ENCODE measurements at places on chromosomes 5 and 9. TPM values are rescaled to one million over a fixed set of nuclear protein-coding genes. Genes with fewer than 3 reads are reported as not detected.

- DNase-seq, result no peak
Measured at GRCh38 chr9:5608298-5609225, 20.3 kb upstream of the RIC1 start.

DNA sequence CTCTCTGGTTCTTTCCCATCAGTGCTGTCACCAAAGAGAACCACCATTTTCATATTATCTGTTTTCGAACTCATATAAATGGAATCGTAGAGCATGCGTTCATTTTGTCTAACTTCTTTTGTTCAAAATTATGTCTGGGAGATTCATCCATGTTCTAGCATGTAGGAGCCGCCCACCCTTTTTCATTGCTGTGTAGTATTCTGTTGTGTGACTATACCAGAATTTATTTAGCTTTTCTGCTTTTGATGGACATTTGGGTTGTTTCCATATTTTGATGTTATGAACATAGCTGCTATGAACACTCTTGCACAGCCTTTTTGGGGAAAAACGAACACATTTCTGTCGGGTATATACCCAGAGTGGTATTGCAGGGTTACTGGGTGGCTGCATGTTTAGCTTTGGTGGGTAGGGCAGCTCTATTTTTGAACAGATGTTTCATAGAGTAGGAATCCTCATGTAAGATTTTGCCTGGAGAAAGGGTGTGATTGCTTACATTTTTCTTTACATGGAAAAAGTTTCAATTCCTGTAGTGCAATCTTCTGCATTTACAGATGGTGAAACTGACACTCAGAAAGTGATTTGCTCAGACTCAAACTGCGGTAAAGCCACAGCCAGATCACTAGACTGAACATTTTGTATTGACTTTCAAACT, 100.2 kb upstream of the IL12B start:
- DNase-seq, result no peak

DNA sequence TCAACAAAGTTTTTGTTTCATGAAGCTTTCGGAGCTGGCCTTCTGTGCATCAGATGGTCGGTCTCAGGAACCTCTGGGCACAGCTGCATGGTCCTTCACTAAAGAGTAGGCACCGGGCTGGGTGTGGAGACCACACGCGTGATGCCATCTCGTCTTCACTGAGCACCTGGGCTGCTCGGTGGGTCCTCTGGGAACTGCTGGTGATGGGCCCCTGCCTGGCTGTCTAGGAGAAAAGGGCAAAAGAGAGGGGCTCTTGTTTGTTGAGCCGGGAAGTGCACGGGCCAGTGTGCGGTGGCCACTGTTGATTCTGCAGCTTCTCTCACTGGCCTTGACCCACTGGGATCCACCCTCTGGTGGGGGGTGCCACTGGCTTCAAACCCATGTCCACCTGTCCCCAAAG, 46.0 kb downstream of the COL5A1 start:
- DNase-seq, result peak; percentile 27

DNA sequence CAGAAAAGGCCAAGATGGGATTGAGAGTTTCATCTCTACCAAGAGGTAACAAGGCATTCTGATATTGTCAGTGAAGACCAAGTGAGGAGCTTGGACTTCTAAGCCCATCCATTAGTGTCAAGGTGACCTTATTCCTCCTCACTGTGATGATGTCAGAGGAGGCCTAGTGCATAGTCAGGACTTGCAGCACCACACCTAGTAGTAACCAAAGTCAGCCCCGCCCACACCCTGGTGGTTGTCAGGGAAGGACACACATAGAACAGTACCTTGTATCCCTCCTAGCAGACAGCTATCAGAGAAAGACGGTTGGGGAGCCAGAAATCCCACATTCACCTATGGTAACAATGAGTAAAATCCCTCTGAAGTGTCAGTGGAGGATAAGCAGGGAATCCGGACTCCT, 111.7 kb downstream of the AP3B1 start:
- no peak for DNase-seq

Gene OTULINL
- total RNA-seq, result 4.9 TPM

DNA sequence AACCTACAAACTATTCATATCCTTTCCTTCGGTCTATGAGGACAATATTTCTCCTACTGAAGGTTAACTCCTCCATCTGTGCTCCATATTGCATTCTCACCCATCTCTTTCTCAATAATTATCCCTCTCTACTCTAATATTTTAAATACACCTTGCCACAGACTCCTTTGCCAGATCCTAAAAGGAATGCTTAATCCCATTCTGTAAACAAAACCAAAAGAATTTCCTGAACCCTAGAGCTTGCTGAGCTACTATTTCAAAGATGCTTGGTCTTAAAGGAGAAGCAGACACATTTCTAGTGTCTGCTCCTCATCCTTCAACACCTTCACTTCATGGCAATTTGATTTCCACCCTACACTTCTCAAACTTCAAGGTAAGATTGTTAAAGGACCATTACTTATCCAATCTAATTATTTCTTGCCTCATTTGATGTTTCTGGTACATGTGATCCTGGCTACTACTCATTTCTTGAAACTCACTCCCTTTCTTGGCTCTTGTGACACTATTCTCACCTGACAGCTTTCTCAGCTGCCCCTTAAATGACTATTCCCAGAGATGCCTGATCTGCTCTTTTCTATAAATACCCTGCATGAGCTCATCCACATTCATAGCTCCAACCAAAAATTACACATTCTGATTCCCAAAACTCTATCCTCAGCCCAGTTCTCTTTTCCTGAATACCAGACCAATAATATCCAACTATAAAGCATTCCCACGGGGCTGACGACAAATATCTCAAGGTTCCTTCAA, 20.2 kb downstream of the HOMER1 start:
- no peak for DNase-seq

Gene IRX1
- total RNA-seq, result 0.65 TPM

GRCh38 chr5:53199882-53200281, 90.3 kb upstream of the MOCS2 start:
- no peak for DNase-seq

- DNase-seq, result no peak
Measured at GRCh38 chr9:85702726-85703289, 38.9 kb downstream of the AGTPBP1 start.

DNA sequence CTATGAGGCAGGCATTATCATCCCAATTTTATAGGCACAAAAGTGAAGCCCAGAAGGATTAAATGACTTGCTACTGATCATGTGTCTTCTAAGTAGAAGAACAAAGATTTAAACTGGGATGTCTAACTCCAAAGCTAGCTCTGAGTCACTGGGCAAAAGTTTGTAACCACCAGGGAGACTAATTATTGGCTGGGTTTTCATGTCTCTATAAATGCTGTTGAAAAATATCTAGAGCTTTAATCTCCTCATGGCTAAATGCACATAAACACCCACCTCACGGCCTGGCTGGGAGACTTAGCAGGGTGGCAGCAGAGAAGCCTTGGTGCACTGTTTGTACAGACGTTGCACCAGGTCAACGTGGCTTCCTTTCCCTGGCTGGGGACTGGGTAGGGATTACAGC, 144.6 kb downstream of the MELK start:
- no peak for DNase-seq

- DNase-seq, result no peak
Measured at GRCh38 chr5:10706326-10706725, 54.7 kb downstream of the DAP start.

- DNase-seq, result no peak
Measured at GRCh38 chr9:4206718-4207117, 93.2 kb downstream of the GLIS3 start.

GRCh38 chr9:32161720-32162119, 222.7 kb upstream of the ACO1 start:
- DNase-seq, result no peak

GRCh38 chr5:173025651-173026050, 30.5 kb upstream of the CREBRF start:
- no peak for DNase-seq

DNA sequence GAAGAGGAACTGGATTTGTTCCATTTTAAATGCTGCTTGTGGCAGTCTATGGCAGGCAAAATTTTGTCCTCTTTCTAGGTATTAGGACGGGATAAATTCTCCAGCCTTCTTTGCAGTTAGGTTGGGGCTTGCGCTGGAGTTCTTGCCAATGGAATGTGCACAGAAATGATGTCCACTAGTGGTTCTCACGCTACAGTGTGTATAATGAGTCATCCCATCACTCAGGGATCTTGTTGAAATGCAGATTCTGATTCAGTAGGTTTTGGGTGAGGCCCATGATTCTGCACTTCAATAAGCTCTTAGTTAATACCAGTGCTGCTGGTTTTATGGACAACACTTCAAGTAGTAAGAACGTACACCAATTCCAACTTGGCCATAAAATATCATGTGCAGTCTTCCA, 317.6 kb upstream of the KLF4 start:
- DNase-seq, result no peak

DNA sequence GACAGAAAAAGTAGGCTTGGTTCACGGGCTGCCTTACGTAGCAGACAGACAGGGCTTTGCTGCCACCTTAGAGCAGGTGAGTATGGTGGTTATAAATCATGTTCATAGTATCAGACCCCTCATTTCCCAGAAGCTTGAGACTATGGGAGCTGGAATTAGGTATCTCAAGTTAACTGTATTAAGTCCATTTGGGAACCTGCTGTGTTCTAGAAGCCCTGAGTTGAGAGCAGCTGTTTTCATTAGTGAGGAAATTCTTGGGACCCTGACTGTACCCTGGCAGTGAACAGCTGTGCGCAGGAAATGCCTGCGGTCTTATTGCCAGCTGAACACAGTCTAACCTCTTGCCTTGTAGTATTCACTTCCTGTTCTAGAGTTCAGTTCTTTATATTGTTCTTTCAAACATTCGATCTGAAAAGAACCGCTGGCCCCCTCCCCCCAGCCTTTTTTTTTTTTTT, 29.8 kb downstream of the UGCG start:
- peak; percentile 50 for DNase-seq

DNA sequence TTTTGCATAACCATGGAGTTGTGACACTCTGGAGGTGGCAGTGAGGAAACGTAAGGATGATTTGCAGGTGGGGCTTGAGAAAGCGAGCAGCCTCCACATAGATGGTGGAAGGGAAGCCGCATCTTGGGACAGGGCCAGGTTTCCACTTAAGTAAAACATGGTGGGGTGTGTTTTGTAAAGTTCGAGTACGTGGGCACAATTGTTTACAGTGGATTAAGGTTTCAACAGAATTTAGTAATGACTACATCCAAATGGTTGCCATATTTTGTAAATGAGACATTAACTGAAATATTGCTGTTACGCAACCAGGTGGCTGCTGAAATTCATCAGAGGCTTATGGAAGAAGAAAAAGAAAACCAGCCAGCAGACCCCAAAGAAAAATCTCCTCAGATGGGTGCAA, 85.4 kb upstream of the IL7R start:
- DNase-seq, result no peak

Gene LIX1
- not detected for total RNA-seq

GRCh38 chr5:6760686-6761085, 47.5 kb downstream of the TENT4A start:
- DNase-seq, result peak; percentile 74

Gene FAM170A
- total RNA-seq, result not detected

- no peak for DNase-seq
Measured at GRCh38 chr9:125749951-125750626, 2.9 kb downstream of the PBX3 start.

GRCh38 chr9:109604131-109604530, 106.0 kb upstream of the PTPN3 start:
- DNase-seq, result no peak

Gene EEIG1
- total RNA-seq, result 21.8 TPM

GRCh38 chr5:176921714-176922113, 22.6 kb upstream of the HK3 start:
- DNase-seq, result no peak

- no peak for DNase-seq
Measured at GRCh38 chr5:168329302-168329701, 37.9 kb downstream of the WWC1 start.

DNA sequence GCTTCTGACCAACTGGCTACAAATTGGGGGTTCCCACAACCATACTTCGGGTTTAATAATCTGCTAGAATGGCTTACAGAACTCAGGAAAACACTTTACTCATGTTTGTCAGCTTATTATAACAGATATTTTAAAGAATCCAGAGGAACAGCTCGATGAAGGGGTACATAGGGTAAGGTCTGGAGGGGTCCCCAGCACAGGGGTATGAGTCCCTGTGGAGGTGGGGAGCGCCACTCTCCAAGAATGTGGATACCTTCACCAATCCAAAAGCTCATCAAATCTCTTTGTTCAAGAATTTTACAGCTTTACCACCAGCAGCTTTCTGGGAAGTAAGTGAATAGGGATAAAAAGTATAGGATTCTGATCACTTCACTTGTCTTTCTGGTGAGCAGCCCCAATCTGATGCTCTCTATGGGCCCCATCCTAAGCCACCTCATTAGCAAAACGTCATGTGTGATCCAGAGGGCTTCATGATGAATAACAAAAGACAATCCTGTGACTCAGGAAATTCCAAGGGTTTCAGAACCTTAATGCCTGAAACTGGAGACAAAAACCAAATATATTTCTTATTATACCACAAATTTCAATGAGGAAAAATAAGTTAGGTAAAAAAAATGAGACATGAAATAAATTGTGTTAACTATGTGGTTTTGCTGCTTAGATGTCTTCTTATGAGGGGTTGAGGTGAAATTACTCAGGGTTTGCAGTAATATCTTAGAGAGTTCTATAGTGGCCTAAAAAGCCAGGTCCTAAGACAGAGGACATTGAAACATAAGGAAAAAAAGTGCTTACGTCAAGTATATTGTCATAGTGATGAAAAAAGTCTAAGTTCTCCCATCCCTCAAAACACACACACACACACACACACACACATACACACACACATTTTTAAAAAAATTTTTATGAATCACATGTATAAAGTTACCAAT, 290.5 kb downstream of the ANXA1 start:
- no peak for DNase-seq

DNA sequence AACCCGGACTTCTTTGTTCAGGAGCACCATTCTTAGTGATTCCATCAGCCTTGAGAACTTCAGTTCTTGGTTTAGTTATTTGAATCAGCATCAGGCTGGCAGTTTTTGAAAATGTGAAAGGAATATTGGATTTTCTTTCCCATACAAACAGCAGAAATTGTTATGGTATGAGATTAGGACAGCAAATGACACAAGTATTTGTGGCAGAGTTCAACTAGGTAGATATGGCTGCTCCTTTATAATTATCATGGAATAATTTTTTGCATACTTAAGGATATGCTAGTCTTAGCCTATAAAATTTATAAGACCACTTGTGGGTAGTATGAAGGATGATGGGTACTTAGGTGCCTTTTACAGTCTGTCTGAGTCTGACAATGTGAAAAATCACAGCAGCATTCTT, 25.5 kb downstream of the ERAP2 start:
- DNase-seq, result no peak

Gene SLCO6A1
- total RNA-seq, result not detected

Measured in Right ventricle myocardium superior (tissue), 1 donor.